Stimulated activated CD8-positive, alpha-beta memory T cell treated with anti-CD3 and anti-CD28 coated beads, Interleukin-12 subunit alpha, Interleukin-12 subunit beta, amount 100 ng/mL, for 1 hour (primary cell): ENCODE measurements at places on chromosomes 16 and 17.

- no peak for DNase-seq
Observed at GRCh38 chr16:78050734-78051400, 28.5 kb downstream of the CLEC3A start.

GRCh38 chr17:77829843-77830799 is 128.4 kb upstream of the TNRC6C start:
- no peak for DNase-seq

DNA sequence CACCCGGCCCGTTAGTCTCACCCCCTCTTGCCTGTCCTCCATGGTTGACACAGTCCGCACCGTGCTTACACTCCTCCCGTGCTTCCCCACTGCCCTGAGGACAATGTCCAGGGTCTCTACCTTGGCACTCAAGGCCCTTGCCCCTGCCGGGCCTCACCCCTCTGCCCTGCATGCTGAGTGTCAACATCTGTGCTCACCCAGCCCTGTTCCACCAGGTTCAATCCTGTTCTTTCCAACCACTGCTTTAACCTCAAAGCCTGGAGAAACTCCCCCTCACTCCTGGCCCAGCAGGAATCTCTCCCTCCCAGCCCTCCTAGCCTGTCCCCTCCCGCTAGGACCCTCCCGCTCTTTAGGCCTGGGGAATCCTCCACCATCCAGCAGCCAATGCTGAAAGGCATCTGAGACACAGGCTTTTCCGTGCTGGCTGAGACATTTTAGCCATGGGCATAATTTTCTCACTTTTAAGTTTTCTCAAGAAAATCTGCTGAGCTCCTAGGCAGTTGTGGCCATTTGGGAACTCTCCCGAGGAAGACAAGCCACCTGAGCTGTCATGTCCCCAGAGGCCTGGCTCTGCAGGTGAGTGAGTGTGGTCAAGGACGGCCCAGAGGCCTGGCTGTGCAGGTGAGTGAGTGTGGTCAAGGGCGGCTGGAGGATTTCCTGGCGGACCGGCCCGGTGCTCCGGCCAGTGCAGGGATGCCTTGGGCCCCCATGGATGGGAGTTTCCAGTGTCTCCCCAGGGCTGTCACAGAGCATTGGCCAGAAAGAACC is 10.8 kb upstream of the P2RX1 start:
- no peak for DNase-seq

- no peak for DNase-seq
Observed at GRCh38 chr17:51957786-51958185, 200.7 kb downstream of the CA10 start.
